ENCODE measurements at places on chromosomes 2 and 18. TPM values are rescaled to one million over a fixed set of nuclear protein-coding genes. Genes with fewer than 3 reads are reported as not detected.

- no peak for DNase-seq
Measured at GRCh38 chr2:23603581-23603980, 218.6 kb downstream of the KLHL29 start.

DNA sequence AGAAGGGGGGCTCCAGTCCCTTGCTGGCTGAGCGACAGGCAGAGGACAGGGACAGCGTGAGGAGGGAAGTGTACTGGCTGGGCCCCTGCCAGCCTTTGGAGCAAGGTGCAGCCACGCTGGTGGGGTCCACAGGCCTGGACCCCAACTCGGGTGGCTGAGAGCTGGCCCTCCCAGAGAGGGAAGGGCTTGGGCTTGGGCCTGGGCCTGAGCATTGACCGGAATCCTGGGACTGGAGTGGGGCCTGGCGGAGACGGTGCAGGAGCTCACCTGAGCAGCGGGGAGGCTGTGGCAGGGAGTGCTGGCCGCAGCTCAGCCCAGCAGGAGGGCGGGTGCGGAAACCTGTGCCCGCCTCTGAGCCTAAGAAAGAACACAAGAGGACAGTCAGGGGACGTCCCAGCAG lies 27.9 kb downstream of the KCNIP3 start:
- no peak for DNase-seq

GRCh38 chr2:62441824-62442223 lies 64.2 kb downstream of the TMEM17 start:
- DNase-seq = no peak

Gene FASTKD2
- 69.0 TPM for total RNA-seq

Gene RNF152
- total RNA-seq = 4.2 TPM

Gene GIGYF2
- total RNA-seq = 44.4 TPM
